HuH-7 (cell line): ENCODE measurements at places on chromosomes 2 and 18.
A peak's percentile ranks its signal among the peaks of the same experiment; 100 is the strongest.

- DNase-seq, result no peak
Observed at GRCh38 chr2:155980941-155981560, 351.5 kb downstream of the NR4A2 start.

- DNase-seq, result peak; percentile 83
Observed at GRCh38 chr2:238160206-238161129, 1.7 kb downstream of the ERFE start.

- no peak for DNase-seq
Observed at GRCh38 chr2:113720167-113720566, 36.3 kb downstream of the SLC35F5 start.

GRCh38 chr2:234629596-234629995 lies 132.7 kb upstream of the ARL4C start:
- no peak for DNase-seq

GRCh38 chr18:13401826-13402225 lies 183.3 kb downstream of the LDLRAD4 start:
- DNase-seq, result no peak

GRCh38 chr18:75247611-75248421 lies 37.2 kb downstream of the TSHZ1 start:
- DNase-seq, result no peak

DNA sequence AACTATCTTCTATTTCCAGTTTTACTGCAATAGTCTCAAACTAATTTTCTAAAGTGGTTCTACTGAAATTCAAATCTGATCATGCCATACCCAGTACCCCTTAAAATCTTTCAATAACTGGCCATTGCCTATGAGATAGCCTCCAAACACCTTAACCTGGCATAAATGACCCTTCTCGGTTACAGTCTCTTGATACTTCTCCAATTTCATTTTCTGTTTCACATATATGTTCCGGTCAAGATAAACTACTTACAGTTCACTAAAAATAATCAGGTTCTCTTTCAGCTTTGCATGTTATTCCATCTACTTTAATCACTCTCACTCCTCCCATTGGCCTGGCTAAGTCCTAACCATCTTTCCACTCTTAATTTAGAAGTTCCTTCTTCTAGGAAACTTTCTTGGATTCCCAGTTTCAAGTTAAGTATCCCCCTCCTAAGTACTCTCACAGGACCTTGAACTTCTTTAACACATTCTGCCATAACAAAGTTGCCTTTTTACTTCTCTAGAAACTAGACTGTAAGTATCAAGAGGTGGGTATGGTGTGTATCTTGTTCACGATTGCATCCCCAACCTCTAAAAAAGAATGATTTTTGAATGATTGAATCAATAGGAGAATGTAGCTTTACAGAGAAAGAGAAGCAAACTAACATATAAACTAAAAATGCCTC lies 110.2 kb upstream of the RBBP8 start:
- DNase-seq, result no peak

GRCh38 chr2:17627434-17627833 lies 86.9 kb downstream of the VSNL1 start:
- DNase-seq, result no peak

DNA sequence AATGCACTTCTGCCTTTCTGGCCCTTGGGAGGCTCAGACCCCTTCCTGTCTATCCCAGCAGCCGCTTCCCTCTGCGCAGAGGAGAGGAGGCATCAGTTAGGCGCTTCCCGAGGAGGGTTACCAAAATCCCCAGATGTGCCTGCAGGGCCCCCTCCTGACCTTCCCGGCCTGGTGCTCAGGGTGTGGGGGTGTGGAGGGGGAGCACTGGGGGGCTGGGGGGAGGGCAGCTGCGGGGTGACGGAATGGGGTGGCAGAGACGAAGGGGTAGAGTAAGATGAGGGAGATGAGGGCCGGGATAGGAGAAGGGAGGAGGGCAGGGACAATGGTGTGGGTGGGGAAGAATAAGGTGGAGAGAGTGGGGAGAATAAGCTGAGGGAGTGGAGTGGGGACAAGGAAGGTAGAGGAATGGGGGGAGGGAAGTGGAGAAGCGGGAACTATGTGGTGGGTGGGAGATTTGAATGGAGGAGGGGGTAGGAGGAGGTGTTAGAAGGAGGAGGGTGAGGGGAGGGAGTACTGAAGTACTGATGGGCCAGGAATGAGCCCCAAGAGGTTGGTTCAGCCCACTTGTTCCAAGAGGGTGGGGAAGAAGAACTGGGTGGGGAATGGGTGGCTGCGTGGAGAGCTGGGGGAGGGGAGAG lies 6.5 kb upstream of the ZAP70 start:
- no peak for DNase-seq

DNA sequence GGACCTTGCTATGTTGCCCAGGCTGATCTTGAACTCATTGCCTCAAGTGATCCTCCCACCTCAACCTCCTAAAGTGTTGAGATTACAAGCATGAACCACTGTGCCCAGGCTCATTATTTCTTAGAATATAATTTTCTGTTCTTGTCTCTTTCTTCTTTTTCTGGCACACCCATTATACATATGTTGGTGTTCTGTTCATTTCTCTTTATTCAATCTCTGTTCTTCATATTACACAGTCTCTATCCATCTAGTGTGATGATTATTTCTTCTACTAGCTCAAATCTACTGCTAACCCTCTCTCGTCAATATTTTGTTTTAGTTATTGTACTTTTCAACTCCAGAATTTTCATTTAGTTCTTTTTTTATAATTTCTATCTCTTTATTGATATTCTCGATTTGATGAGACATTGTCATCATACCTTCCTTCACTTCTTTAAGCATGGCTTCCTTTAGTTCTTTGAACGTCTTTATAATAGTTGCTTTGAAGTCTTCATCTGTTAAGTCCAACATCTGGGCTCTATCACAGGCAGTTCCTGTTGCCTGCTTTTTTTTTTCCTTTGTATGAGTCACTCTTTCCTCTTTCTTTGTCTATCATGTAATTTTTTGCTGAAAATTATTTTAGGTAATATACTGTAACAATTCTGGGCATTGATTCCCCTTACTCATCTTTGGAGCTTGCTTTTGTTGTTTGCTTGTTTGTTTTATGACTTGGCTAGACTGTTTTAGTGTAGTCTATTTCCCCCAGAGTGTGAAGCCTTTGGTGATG lies 196.4 kb upstream of the NABP1 start:
- DNase-seq, result no peak

- no peak for DNase-seq
Observed at GRCh38 chr2:69099541-69099940, 86.6 kb downstream of the ANTXR1 start.

GRCh38 chr2:209368406-209368805 lies 55.4 kb upstream of the MAP2 start:
- no peak for DNase-seq

DNA sequence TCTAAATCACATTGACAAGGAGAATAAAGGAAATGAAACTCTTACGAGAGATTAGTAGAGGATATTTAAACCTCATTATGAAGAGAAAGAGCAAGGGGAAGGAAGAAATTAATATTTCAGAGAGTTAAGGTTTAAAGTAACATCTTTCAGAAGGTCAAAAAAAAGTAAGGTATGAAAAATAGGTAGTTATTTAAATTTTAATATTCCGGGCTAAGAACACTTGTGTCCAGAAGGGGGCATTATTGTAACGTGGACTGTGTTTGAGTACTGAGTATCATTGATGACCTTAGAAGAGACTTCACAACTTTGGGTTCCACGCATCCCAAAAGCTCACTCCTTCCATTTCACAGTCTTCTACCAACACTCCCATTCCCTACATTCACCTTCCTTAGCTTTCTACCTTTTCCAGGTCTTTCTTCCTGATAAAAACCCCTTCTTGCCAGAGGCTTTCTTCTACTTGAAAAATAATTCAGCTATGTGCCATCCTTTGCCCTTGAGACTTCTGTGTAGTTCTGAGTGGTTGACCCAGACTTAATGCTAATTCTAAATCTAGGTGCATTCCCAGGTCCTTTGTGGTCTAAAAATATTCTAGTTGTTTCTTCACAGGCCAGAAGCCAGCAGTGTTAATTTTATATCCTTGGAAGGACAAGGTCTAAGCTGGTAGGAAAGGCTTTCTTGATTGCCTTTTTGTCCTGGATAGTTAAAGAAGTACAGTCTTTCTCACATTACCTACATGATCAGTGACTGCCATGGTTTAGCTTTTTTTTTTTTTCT lies 16.5 kb downstream of the DYNC1I2 start:
- DNase-seq, result peak; percentile 26

GRCh38 chr2:201057715-201058248 lies 13.7 kb downstream of the HYCC2 start:
- DNase-seq, result peak; percentile 15

- DNase-seq, result peak; percentile 10
Observed at GRCh38 chr18:27599202-27599829, 414.2 kb upstream of the CHST9 start.

GRCh38 chr2:20089715-20090464 lies 38.5 kb upstream of the LAPTM4A start:
- DNase-seq, result no peak

DNA sequence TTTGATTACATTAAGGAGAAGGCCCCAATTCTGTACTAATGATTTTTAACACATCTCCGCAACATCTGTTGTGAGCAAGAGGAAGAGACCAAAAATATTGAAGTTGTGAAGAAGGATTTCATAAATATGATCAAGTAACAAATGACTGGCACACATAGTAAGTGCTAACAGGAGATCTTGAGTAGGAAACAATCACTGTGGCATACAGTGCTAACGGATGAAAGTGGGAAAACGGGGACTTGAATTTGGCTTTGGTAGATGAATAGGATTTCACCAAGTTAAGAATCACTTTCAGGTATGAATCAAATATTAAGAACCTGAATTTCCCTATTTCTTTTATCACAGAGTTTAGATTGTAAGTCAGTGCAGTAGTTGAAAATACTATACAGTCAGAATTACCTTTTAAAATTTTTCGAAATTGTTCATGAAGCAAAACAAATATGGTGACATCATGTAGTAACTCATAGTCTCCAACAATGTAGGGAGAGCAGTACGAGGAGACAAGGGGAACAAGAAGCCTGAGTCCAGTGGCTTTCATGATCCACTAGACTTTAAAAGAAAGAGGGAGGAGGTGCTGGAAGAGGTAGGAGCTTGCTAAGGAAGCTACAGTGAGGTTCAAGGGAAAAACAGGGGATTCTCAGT lies 16.3 kb downstream of the CWC22 start:
- no peak for DNase-seq

GRCh38 chr2:168912901-168913369 lies 11.8 kb downstream of the G6PC2 start:
- DNase-seq, result no peak

- DNase-seq, result no peak
Observed at GRCh38 chr2:74873678-74874640, 40.0 kb downstream of the HK2 start.

DNA sequence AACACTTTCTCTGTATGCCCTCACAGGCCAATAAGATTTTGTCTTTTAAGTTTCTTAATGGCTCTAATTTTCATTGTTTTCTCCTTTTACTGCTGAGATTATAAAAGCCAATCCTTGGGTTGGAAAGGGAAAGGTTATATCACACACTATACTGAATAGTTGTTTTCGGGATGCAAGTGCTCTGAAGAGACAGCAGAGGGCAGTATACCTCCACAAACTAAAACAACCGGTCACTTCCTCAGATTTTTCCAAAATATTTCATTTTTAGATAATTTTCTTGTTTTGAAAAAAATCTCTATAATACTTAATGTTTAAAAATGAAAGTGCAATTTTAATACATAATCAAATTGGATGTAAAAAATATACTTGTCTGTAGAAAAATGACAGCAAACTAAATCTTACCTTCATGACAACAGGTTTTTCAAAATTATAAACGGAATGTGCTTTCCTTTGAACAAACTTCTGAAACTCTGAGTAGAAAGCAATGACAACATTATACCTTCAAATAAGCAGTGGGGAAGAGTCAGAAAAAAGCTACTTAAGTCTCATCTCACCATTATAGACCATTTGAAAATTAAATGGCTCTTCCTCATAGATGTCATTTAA lies 82.7 kb downstream of the ORC4 start:
- DNase-seq, result no peak

GRCh38 chr2:58032016-58032763 lies 14.4 kb upstream of the VRK2 start:
- DNase-seq, result no peak

DNA sequence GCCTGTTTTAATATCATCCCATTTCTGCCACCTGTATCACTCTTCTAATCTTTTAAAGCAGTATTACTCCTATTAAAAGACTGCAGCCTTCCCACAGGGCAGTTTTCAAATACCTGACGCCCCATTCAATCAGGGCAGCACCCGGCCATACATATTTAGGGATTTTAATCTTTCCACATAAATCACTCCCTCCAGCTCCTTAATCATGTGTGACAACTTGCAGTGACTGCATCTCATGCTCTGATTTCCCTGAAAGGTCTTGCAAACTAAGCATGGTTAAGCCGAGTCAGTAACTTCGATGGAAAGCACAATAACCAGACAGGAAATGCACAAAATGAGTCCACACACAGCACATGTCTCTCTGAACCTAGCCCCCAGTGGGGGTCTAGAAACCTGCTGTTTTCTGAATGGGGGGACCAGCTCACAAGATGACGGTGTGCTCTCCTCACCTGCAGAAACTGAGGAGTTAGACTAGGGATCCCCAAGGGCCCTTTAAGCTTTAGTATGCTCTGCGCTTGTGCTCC lies 116.9 kb upstream of the CREB1 start:
- DNase-seq, result no peak

DNA sequence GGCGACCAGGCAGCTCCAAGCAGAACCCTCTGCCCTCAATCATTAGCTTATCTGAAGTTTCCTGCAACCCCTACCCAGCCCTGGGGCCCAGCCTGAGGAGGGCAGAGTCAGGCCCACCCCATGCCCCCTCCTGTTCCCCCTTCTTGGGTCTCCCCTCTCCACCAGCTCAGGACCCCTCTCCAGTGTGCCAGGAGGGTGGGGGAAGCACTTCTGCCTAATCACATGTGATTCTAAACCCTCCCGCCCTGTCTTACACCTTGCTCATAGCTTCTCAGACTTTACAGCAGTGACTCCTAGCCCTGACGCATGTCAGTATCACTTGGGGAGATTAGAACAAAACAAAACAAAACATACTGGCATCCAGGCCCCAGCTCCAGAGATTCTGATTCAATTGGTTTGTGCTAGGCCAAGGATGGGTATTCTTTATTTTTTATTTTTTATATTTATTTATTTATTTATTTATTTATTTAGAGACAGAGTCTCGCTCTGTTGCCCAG lies 42.5 kb upstream of the ASAP2 start:
- DNase-seq, result no peak

DNA sequence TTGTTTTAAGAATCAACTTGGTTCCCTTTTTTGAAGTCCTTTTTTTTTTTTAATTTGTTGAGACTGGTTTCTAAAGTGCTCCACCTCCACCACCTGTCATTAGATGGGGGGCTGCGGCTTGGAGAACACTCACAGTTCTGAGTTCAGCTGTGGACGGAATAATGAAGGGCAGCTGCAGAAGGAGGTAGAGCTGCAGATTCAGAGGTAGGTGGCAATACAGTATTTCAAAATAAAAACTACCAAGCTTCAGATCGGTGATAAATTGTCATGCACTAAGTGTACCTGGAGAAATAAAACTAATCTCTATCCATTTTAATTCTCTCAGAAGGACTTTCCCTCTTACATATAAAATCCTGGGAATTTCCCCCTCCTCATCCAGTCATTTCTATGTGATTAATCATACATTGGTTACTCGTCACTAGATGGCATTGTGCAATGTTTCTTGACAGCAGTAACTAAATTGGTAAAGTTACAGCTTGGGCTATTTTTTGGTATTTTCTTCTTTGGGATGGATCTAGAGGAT lies 81.1 kb upstream of the SLC39A10 start:
- peak; percentile 40 for DNase-seq
